Umbilical cord (tissue), 2 donors: ENCODE measurements at places on chromosomes 4 and X.
A peak's percentile ranks its signal among the peaks of the same experiment; 100 is the strongest.

DNA sequence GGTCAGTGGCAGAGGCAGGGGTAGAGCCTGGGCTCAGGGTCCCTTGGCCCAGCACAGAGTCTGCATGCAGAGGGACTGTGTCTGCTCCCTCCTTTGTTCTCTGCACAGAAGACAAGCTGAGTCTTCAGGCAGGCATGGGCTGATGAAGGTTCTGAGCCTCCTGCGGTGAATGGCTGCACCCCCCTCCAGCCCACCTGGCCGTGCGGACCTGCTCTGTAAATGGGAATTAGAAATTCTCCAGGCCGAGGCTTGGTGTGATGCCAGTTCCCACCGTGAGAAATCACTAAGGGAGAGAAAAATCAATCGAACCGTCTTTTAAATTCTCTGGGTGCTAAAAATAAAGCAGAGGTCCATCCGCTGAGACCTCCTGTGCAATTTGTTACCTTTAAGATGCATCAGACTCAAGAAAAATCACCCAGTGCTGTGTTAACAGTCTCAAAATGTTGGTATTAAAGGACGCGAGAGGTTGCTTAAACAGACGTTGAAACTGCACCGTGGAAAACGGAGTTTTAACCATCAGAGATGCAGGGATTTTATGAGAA is 96.0 kb downstream of the WFS1 start:
- no peak for DNase-seq

DNA sequence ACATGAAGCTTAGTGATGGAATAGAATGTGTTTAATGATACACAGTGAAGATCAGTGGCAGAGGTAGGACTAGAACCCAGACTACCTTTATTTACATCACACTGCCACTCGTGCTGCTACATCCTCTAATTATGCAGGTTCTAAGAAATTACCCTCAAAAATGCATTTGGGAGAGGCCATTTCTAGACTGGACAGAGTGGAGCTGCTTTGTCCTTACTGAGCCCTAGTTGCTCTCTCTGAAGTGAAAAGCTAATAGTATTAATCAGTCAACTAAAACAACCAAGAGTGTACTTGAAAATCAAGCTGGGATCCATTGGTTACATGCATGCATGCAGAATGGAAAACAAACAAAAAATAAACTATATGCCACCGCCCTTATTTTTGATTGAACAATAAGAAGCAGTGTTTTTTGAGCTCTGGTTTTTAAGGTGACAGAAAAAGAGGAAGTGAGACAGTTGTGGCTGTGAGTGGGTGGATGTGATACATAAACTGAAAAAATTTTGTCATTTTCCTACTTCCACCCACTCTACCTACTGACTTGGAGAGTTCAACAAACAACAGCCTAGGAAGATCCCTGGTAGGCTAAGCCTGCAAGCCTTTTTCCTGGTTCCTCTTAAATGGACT is 6.8 kb upstream of the VSIG4 start:
- DNase-seq: no peak

- DNase-seq: peak; percentile 15
Measured at GRCh38 chr4:86816501-86817273, 32.5 kb downstream of the SLC10A6 start.

- no peak for DNase-seq
Measured at GRCh38 chr4:112214390-112215264, 17.0 kb upstream of the AP1AR start.

DNA sequence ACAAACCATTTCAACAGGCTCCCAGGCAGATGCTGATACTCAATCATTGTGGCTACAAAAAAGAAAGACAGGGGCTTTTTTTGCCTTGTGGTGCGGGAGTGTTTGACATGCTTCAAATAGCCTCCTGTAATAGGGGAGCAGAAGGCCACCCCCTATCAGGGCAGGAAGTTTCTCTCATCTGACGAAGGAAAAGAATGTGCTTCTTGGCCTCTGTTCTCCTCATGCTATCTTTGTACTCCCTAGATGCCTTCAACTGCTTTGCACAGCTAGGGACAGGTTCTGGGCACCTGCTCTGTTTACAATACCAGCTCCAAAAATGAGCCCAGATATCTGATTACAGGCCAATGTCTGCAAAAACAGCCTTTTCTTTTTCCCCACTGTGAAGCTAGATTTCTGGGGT is 391.1 kb downstream of the STIM2 start:
- no peak for DNase-seq
